ENCODE measurements at places on chromosomes 3 and 15.

GRCh38 chr15:62104401-62104800, 37.6 kb downstream of the C2CD4A start:
- DNase-seq: no peak

GRCh38 chr15:27250223-27250622, 279.2 kb downstream of the GABRG3 start:
- DNase-seq: no peak

- no peak for DNase-seq
These were observed 7.2 kb upstream of the MFGE8 start for GRCh38 chr15:88920186-88920891.

DNA sequence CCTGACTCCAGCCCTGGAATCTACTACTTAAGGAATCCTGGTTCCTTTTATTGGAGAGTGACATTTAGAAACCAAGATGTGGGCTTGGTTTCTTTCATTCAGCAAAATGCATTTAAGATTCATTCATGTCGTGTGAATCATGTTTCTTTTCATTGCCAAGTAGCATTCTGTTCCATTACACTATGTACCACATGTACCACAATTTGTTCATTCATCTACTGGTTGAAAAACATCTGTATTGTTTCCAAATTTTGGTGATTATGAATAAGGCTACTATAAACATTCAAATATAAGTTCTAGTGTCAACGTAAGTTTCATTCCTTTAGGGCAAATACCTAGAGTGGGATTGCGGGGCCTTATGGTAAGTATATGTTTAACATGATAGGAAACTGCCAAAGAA, 264.2 kb downstream of the VPS13C start:
- no peak for DNase-seq

DNA sequence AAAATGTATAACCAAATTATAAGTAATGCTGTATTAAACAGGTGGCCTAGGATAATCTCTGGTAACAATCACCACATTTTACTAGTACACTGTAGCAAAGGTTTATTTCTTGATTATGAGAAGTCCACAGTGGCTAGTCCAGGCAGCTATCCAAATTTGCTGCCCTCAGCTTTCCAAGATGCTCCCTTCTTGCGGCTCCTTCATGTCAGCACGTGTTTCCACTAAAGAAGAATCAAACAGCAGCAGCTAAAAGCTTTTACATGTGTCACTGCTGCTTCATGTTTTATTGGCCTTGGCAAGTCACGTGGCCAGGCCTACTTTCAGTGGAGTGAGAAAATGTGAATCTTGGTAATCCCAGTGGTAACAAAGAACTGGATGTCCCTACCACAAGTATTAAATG, 5.6 kb upstream of the RBMS3 start:
- no peak for DNase-seq

GRCh38 chr3:104520228-104520655, 846.5 kb upstream of the ALCAM start:
- DNase-seq: no peak

- no peak for DNase-seq
These were observed 73.1 kb upstream of the SLC6A6 start for GRCh38 chr3:14329116-14329830.
